HT1080 (cell line): ENCODE measurements at places on chromosomes 13 and 19. TPM values are rescaled to one million over a fixed set of nuclear protein-coding genes. Genes with fewer than 3 reads are reported as not detected.

DNA sequence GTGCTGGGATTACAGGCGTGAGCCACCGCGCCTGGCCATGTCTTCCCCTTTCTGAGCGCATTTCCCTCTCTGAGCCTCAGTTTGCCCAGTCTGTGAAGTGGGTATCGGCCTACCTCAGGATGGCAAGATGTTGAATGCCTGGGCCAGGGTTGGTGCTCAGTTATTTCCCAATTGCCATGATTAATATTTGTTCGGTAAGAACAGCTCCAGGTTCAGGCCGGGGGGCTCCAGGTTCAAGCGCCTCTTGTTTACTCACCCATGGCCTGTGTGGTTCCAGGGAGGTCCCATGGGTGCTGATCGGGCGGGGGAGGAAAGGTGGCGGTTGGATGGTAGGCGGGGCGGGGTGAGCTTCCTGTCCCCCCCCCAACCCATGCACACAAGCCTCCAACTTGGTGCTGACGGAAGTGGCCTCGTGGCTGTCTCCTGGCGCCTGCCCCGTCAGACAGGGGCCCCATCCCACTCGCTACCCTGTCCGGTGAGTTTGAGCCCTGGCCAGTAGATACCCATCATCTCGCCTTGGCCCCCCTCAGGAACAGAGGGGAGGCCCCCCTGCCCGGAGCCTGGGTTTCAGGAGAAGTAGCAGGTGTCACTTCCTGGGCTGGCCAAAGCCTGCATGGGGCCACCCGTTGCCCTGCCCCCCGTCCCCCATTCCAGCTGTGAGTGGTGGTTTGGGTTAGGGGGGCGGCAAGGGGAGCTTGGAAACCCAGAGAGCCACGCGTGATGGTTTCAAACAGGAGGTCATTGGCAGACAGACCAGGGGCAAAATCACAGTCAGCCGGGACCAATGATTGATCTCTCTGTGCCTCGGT is at the start of gene FCHO1:
TSS of gene FCHO1 (plus strand) at position 375 of the 809 bp plus-strand sequence. CDS start 3,688 bp downstream, outside the sequence.
- DNase-seq: no peak

GRCh38 chr19:16473875-16474392 is 2.2 kb upstream of the EPS15L1 start:
- no peak for DNase-seq

DNA sequence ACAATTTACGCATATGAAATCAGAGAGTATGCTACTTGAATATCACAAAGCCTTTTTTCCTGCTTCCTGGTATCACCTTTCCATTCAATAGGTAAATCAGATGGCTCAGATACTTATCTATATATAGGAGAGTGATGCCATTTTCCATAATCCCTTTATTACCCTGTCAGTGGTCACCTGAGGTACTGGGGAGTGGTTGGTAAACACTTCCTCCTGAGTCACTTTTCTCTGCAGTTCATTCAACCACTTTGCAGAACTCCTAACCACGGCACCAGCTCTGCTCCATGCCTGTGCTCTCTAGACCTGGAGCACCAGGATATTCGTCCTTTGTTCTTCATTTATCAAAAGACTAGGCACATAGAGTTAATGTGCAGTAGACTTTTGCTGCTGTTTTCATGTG is 748.5 kb upstream of the KLHL1 start:
- peak; percentile 53 for DNase-seq

GRCh38 chr13:39942552-39943273 is 287.3 kb downstream of the COG6 start:
- peak; percentile 78 for DNase-seq

DNA sequence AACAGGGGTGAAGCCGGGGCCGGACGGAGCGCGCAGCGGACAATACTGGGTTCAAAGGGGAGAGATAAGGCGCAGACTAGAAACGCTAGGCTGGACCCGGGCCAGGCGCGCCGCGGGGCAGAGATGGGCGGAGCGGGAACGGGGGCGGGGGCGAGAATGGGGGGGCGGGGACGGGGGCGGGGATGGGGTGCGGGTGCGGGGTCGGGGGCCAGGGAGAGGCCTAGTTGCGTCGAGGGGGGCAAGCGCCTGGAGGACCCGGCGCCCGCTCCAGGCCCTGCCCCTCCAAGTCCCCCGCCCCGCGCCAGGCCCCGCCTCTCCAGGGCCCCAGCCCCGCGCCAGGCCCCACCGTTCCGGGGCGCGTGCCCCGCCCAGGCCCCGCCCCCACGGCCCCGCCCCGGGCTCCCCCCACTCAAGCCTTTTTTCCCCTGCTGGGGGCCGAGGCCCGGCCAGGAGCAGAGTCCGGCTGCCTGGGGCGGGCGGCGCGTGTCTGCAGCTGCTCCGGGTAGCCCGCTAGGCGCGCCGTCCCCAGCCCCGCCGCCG is at the start of gene CERS4:
TSS of gene CERS4 (plus strand) at position 449 of the 540 bp plus-strand sequence. CDS start 41,707 bp downstream, outside the sequence.
- no peak for DNase-seq

The ZNF582 gene
- total RNA-seq: 0.06 and 0.53 TPM in 2 replicates

GRCh38 chr13:33676045-33676989 is 141.6 kb upstream of the RFC3 start:
- peak; percentile 44 for DNase-seq

The APC2 gene
- 0.53 and 0.63 TPM in 2 replicates for total RNA-seq

GRCh38 chr13:46648166-46648607 is 95.2 kb downstream of the LRCH1 start:
- peak; percentile 21 for DNase-seq

The SUCLA2 gene
- 37.3 and 44.8 TPM in 2 replicates for total RNA-seq

The KIR2DL4 gene
- total RNA-seq: not detected in 2 replicates

The NLRP7 gene
- total RNA-seq: not detected in 2 replicates

GRCh38 chr19:40286971-40287421 is 1.9 kb upstream of the AKT2 start:
- no peak for DNase-seq

DNA sequence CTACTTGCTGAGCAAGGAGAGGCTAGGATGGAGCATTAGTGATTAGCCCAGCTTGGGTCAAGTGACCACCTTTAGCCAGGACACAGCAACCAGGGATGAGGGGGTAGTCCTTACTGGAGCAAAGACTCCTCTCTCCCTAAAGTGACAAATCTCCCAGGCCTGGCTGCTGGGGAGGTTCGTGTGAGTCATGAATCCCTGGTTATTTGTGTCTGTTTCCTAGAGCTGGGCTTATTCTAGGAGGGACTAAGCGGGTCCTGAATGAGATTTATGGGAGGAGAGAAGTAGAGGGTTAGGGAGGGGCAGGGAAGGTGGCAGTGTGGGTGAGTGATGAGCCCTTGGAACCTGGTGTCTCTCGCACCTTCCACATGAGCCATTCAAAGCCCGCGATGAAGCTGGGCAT is 487.3 kb downstream of the TSHZ3 start:
- no peak for DNase-seq

DNA sequence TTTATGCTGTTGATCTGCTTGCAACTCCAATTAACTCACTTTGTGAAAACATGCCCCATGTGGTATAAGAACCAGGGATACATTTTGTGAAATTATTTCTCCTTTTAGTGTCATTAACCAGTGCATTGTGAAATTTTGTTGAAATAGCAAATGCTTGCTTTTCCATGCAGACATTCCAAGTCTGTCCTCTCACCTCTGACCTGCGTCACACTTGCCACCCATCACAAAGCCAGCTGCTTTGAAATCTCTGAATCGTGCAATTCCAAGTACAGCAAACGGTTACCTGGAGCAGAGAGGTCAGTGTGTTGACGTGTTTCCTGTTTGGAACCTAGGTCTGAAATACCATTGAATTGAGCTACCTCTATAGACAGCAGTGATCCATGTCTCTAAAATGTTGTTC is 4.9 kb upstream of the SLC25A15 start:
- DNase-seq: no peak
